Fibroblast of lung (primary cell): ENCODE measurements at places on chromosomes 12 and 14. TPM values are rescaled to one million over a fixed set of nuclear protein-coding genes. Genes with fewer than 3 reads are reported as not detected.

DNA sequence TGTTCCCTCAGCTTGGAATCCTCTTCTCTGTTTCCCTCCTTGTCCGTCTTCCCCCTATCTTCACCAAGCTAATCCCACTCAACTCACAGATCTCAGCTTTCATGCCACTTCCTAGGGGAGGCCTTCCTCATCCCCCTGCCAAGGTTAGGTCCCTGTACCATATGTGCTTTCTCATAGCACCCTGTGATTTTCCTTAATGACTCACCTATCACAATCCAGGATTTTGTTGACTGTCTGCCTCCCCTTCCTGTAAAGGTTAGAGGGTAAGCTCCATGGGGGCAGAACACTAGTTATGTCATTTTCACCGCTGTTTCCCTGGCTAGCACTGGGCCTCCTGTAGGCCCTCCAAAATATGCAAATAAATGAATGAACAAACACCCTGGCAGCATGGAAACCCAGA lies 57.6 kb downstream of the CRADD start:
- no peak for DNase-seq

DNA sequence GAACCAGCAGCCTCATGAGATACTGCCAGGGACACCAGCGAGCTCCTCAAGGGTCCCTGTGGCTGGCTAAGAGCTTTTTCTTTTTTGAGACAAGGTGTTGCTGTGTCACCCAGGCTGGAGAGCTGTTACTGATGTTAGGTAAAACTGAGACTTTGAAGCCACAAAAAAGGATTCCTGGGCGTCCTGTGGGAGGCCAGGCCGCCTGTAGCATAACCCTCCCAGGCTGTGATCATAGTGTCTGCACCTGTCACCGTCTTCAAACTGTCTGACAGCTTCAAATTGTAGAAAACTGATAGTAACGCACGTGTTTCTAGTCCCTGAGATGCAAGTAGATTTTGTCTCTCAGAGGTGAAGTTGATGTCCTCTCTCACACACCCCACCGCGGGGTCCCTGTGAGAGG lies 4.1 kb downstream of the ZFYVE21 start:
- no peak for DNase-seq

DNA sequence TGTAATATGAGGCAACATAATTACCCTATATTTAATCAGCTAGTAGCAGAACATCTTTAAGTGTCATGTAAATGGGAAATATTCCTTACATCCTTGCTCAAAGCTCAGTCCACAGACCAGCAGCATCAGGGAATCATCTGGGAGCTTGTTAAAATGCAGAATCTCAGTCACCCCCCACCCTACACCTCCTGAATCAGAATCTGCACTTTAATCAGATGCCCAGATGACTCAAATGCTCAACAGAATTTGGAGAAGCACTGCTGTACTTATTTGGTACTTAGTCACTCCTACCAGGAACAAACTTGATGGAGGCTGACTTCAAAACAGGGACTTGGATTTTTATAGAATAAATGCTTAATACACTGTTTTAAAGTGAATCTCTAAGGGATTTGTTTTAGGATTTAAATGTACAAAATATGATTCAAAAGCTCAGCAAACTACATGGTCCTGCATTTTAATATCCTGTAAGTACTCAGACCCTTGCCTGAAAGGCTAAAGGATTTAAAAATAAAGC lies 96.5 kb downstream of the ARMH4 start:
- DNase-seq = peak; percentile 6

GRCh38 chr12:102990419-102990818 lies 32.9 kb downstream of the ASCL1 start:
- no peak for DNase-seq

DNA sequence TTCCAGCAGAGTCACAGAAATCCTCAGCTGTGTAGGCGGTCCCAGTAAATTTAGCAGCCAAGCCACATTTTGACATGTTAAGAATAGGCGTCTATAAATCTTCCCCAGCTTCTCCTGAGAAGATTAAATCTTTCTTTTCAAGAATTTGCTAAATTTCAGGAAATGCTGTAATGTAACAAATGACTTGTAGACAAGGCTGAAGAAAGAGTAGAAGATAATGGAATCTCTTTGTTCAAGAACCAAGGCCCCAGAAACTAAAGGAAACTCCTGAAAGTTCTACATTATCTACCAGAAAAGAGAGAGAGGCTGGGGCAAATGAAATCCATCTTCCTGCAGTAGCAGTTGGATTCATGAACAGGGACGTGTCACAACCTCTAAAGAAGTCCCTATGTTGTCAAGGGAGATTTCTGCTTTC lies 760.3 kb downstream of the NOVA1 start:
- peak; percentile 14 for DNase-seq

- DNase-seq = peak; percentile 89
Measured at GRCh38 chr14:89399594-89400068, 17.4 kb downstream of the FOXN3 start.

- no peak for DNase-seq
Measured at GRCh38 chr12:58248599-58248998, 307.2 kb downstream of the ATP23 start.

GRCh38 chr12:108213871-108214445 lies 84.9 kb downstream of the WSCD2 start:
- DNase-seq = no peak

EMP1 gene
- 27.5 and 53.5 TPM in 2 replicates for total RNA-seq

ACSS3 gene
- 32.9 and 47.4 TPM in 2 replicates for total RNA-seq
